T-helper 2 cell treated with Interferon-gamma antibody and Interleukin-4, amounts not matched to agents 5 μg/mL and 100 μg/mL, for 36 hours (primary cell): ENCODE measurements at places on chromosomes 2 and 18.

GRCh38 chr2:104938231-104938941 lies 84.5 kb downstream of the POU3F3 start:
- no peak for DNase-seq

- DNase-seq, result no peak
These were observed 184.8 kb upstream of the VWC2L start for GRCh38 chr2:214226061-214226460.

- no peak for DNase-seq
These were observed at the start of gene IMPA2 for GRCh38 chr18:11981192-11981542. Gene IMPA2, plus strand, starts transcription at chr18:11981507. Its CDS starts 163 bp downstream, at chr18:11981670.

DNA sequence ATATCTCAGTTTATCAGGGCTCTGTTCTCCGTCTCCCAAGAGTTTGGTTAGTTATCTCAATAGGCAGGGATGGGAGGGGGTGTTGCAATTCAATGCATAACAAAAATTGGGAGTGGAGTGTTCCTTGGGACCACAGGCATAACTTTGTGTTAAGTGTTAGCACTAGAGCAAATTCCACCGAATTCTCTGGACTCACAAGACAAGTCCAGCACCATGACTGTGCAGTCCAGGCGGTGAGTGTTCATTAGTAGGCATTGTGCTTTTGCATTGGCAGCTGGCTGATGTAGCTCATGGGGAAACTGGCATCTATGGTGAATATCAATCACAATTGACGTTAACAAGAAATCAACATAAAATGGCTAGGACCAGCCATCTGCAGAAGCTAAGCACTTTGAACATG lies 79.0 kb upstream of the CABLES1 start:
- no peak for DNase-seq

GRCh38 chr2:164760179-164760578 lies 81.4 kb downstream of the COBLL1 start:
- no peak for DNase-seq

DNA sequence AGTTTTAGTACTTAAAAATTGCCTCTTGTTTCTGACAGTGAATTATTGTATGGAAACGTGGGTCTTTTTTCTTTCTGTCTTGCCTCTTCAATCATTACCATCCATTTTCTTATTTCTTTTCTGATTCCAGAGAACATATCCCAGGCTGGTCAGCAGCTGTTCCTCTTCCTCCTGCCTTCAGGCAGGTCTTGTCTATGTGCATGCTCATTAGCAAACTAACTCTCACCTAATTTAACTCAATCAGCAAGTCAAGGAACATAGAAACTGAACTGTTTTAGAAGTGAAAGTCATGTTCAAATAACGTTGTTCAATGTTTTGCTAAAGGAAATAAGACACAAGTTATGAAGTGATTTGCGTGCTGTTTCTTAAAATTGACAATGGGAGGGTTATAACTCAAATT lies 241.5 kb downstream of the PTGR3 start:
- DNase-seq, result no peak

- no peak for DNase-seq
These were observed 32.7 kb upstream of the RUFY4 start for GRCh38 chr2:218036371-218036770.

DNA sequence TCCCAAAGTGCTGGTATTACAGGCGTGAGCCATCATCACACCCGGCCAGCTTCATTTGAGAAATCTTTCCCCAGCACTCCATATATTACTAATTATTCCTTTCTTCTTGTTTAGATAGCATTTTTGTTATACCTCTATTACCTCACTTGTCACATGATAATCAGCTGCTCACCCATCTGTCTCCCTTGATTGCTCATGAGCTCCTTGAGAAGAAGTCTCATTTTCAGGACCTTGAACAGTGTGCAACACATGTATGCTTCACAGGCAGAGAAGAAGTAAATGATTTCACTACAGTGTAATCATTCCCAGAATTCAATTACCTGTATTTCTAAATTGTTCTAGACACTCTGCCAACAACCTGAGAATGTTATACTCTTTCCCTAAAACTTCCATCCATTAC lies 6.2 kb downstream of the PAIP2B start:
- DNase-seq, result no peak

GRCh38 chr18:58225101-58225500 lies 181.1 kb downstream of the NEDD4L start:
- no peak for DNase-seq

DNA sequence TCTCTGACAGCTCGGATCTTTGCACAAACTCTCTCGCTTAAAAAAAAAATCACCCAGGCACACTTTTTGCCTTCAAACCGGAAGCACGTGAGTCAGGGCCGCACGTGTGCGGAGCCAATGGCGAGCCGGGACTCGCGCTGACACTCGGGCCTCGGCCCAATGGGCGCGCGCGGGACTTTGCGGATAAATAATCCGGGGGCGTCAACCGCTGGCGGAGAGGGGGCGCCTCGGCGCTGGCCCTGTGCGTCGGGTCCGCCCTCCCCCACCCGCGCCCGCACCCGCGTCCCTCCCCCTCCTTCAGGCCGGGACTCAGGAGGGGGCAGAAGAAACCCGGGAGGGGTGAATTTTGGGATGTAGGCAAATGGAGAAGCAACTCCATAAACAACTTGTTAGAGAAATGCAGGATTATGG lies 319 bp upstream of the EN1 start:
- no peak for DNase-seq

DNA sequence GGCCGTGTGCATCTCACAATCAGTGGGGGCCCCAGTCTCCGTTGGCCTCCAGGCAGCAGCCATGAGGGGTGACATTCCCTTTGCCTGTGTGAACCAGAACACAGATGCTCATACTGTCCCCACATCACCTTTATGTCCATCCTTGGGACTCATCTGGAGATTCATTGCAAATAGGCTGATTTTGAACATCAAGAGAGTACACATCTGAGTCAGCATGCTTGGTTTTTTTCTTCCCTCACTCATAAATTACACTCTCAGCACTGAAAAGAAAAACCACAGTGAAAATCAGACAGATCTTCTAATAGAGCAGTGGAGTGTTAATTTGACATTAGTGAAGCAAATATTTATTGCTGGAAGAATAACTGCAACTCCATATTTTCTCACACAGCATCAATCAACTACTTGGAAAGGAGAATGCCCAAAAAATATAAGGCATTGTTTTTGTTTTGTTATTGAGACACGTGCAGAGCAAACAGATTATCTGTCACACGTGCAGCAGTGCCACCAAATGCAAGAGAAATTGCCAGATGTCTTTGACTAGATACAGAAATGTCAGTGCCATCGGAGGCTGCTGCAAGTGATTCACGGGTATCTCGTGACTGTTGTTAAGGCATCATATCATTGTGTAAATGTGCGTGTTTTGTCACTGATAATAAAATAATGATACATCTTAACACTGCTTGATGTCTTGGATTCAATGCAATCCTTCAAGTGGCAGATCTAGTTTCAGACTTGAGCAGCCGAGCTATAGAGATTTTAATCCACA lies 10.9 kb downstream of the APCDD1 start:
- DNase-seq, result no peak

GRCh38 chr18:50738098-50738757 lies 81.6 kb downstream of the MRO start:
- DNase-seq, result no peak

GRCh38 chr2:196365923-196366322 lies 194.5 kb upstream of the STK17B start:
- no peak for DNase-seq

- DNase-seq, result no peak
These were observed 22.5 kb downstream of the GATA6 start for GRCh38 chr18:22191923-22192322.

- DNase-seq, result no peak
These were observed 9.5 kb upstream of the RPRM start for GRCh38 chr2:153488072-153488471.

GRCh38 chr2:47662552-47662951 lies 120.4 kb upstream of the MSH6 start:
- no peak for DNase-seq

GRCh38 chr2:15050483-15050882 lies 418.0 kb downstream of the LRATD1 start:
- no peak for DNase-seq

GRCh38 chr2:149702571-149702970 lies 115.0 kb upstream of the MMADHC start:
- DNase-seq, result no peak

- no peak for DNase-seq
These were observed 491.1 kb downstream of the NR4A2 start for GRCh38 chr2:155841442-155841841.

- no peak for DNase-seq
These were observed 1544.2 kb upstream of the TMEFF2 start for GRCh38 chr2:193738892-193739291.

GRCh38 chr2:240468303-240469238 lies 33.1 kb downstream of the GPC1 start:
- peak; percentile 1 for DNase-seq

- DNase-seq, result no peak
These were observed 3.8 kb downstream of the CTIF start for GRCh38 chr18:48542513-48543181.

- no peak for DNase-seq
These were observed 466.4 kb upstream of the CWC22 start for GRCh38 chr2:180473456-180473855.

GRCh38 chr2:1004398-1004797 lies 53.7 kb downstream of the SNTG2 start:
- no peak for DNase-seq

DNA sequence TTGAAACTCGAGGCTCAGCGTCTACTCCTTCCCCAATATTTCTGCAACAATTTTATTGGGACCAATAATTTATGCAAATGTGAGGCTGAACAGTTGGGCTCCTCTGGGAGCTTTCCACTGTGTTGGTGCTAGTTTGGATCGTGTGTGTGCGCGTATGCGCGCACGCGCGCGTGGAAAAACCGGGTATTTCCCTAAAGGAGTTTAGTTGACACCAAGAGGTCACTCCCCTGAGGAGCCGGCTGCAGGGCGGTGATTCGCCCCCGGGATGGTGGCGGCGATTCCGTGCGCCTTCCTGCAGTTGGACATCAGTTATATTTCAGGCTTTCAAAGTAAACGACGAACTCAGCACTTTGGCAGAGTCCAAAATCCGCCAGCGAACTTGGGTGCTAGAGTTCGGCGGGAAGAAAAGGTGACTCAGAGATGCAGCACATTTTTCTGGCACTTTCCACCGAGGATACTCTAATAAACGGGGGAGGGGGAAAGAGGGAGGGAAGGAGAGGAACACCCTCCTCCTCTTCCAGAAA lies 186.5 kb upstream of the FANCL start:
- DNase-seq, result no peak

GRCh38 chr18:79912994-79913831 lies 38.2 kb downstream of the SLC66A2 start:
- no peak for DNase-seq

DNA sequence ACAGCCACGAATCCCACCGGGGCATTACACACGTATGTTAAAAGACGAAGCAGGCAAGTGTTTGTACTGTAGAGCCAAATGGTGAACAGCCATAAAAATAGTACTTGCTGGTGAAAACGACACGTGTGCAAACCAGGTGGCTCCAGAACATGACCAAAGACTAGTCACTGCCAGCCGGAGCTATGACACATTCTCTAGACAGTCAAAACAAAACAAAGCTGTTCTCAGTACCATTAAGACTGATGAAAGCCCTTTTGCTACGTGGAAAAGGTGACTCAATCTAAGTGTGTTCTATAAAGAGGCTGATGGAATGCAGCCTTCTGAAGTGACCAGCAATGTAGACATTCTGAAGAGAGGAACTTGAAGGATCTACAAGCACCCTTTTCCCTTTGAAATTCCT lies 367.7 kb upstream of the NETO1 start:
- DNase-seq, result no peak

DNA sequence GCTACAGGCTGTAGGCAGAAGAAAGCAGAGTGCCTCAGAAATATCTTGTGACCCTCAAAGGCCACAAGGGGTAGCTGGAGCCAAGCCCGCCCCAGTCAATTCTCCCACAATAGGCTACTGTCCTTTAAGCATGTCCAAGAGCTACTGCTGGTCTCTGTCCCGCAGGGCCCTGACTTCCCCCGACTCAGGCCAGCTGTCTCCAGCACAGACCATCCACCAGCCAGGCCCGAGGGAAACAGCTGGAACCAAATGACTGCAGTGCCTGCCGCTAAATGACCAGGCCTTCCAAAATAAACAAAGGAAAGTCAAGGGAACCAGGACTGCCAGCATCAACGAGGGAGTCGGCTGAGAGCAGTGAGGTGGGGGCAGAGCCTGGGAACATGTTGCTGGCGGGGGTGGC lies 36.7 kb downstream of the MCFD2 start:
- DNase-seq, result no peak

GRCh38 chr2:194015751-194016150 lies 1641.3 kb upstream of the SLC39A10 start:
- no peak for DNase-seq

DNA sequence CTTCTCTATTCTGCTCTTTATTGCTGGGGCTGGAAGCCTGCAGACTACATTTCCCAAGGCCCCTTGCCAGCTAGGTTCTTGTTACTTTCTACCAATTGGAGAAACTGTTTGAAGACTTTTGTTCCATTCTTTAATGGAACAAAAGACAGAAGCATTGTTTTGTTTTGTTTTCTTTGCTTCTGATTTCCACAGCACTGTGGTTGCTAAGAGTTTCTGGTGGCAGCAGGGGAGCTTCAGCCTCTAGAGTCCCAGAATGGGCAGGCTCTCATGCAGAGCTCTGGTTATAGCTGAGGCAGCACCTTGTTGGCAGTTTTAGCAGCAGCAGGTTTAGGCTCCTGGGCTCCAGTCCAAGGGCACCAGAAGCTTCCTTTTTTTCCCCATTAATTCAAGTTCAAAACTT lies 234.3 kb downstream of the ETAA1 start:
- DNase-seq, result no peak

DNA sequence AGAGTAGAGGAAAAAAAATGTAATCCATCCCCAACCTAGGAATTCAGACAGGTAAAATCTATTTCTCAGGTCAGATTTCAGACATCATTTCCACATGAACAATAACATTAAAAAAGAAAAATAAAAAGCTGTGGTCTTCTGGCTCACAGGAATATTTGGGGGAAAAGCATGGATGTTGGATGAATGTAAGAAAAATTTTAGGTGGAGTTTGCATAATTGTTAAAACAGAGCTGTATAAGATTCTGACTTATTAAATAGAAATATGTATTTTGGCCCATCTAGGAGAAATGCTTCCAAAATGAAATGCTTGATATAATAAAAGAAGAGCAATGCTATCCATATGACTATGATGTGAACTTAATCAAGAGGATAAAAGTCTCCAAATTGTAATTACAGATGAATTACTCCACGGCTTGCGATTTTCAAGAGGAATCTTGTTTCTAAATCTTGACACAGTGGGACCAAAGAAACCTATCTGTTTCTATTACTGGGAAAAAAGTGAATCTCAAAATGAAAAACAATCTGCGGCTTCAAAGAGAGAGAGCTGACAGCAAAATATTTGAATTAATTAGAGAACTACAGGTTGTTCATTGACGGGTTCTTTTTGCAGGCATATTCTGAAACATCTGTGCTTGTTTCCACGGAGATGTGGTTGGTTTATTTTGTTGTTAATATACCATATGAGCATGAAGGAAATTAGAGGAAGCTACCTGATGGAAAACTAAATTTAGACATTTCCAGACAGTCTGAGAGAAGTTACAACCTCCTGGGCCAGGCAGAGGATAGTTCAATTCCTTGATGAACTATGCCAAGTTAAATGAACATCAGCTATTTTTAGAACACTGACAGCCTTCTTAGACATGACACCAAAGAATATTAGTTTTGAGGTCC lies 468.7 kb downstream of the PID1 start:
- DNase-seq, result no peak
